ENCODE measurements at places on chromosomes 1 and 21.
A peak's percentile ranks its signal among the peaks of the same experiment; 100 is the strongest.

DNA sequence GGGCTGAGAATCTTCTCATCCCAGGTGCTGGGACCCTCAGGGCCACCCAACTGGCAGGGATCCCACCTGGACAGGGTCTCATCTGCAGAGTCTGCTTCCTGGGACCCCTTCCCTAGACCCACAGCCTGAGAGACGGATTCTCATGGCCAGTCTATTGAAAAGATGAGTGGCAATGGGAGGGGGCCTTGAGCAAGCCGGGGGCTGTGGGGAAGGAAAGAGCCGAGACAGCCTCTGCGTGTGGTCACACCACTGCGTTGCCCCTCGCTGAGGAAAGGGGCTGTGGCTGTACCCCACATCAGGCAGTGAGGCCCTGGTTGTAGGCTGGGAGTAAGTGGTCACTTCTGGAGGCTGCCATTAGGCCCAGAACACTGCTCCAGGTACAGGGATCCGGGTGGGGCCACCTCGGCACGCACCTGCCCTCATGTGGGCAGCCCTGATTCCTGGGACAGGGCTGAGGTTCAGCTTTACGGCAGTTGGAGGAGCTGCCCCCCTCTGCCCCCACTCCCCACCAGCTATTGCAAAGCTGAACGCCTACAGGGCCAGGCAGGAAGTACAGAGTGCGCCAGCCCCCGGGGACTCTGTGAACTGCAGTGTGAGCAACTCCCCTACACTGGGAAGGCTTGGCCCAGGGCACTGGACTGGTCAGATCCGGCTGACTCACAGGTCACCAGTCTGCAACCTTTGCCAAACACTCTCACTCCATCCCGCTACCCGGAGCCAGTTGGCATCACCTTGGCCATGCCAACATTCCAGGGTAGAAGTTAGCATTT is 106.9 kb downstream of the RIPK4 start:
- DNase-seq, result peak; percentile 48

DNA sequence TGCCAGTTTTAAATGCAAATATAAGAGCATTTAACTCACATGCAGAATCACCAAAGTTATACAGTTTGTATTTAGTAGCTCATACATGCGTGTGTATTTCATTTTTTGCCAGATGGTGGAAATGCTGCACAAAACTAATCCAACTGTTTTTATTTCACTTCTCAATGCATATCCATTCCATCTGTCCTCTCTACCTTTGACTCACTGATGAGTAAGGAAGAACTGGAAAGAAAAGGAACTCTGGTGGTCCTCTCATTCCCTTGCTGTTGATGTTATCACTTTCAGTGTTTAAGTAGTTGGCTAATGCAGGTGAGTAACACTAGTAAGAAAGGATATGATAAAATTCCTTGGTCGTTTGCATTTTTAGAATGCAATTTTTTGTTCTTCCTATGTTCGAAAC is 5.7 kb upstream of the SLC1A7 start:
- peak; percentile 70 for DNase-seq

- DNase-seq, result peak; percentile 98
Observed at GRCh38 chr1:26771643-26772321, 16.0 kb upstream of the PIGV start.

- no peak for DNase-seq
Observed at GRCh38 chr1:75548721-75549480, 62.0 kb downstream of the SLC44A5 start.

DNA sequence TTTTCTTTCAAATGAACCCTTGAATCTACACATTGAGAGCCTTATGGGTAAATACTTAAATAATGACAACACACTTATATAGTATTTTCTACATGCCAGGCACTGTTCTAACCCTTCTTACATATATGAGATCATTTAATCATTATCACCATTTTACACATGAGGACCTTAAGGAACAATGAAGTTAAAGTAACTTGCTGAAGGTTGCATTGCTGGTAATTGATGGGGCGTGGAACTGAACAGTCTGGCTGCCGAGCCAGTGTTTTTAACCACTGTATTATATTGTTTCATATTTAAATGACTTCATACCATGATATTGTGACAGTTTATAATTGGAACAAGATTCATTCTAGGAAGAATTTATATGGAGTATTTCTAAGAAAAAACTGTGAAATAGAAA is 111.9 kb upstream of the TENT5C start:
- DNase-seq, result no peak

DNA sequence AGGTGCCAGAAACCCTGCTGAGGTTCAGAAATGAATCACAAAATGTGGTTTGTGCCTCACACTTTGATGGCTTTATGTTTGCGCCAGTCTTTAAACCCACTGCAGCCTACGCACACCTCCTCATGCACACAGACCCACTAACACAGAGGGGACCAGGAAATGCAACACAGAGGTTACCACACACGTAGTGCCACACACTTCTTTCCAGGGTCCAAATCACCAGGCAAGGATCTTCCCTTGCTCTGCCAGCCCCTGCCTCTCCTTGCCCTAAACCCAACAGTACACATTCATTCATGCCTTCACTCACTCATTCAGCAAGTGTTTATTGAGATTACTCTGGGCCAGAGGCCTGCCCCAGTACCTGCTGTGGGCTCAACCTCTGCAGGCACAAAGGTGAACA is 17.5 kb downstream of the MAB21L3 start:
- DNase-seq, result no peak

Data from RCC 7860 (cell line).